ENCODE measurements at places on chromosomes 11 and 22. TPM values are rescaled to one million over a fixed set of nuclear protein-coding genes. Genes with fewer than 3 reads are reported as not detected.

DNA sequence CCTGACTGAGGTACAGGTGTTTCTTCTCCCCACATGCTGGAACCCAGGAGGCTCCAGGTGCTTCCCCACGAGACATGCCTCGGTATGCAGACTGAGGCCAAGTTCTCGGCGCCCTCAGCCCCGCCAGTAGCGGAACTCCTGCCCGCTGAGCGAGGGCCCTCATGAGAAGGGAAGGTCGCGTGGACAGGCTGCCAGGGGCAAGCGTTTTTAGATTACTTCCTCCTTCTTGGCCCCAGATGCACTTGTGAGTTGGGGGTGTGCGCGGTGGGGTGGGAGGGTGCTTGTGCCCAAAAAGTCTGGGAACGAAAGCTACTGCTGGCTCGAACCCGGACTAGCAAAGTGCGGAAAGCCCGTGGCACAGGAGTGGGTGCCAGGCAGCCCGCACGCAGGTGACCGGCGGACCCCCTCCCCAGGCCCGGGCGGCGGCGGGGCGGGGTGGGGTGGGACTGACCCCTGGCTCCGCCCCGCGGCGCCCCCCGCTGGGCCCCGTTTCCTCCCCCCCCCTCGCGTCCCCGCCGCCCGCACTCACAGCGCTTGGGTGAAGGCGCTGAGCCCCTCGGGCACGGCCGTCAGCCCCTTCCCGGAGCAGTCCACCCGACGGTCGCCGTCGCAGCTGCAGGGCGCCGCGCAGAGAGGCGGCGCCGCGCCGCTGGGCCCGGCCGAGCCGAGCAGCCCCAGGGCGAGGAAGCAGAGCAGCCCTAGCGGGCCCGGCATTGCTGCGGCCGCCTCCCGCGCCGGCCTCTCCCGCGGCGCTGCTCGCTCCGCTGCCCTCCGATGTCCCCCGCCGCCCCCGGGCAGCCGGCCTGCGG is 797 bp downstream of the LGR4 start:
- peak; percentile 19 for DNase-seq
- H3K27ac ChIP-seq: no peak overlapping the region
- peaks cover 16% of the 10 kb centered on the region for H3K4me1 ChIP-seq

The TENM4 gene
- total RNA-seq: not detected

GRCh38 chr22:45640291-45640940 is 31.2 kb upstream of the ATXN10 start:
- H3K4me1 ChIP-seq: peaks cover 5% of the 10 kb centered on the region
- H3K36me3 ChIP-seq: no peaks in the 10 kb centered on the region
- peaks cover 33% of the 10 kb centered on the region for H3K27me3 ChIP-seq
- H3K4me3 ChIP-seq: no peak overlapping the region
- DNase-seq: no peak

- H3K36me3 ChIP-seq: peaks cover 2% of the 10 kb centered on the region
- no peak overlapping the region for H3K27ac ChIP-seq
- no peak overlapping the region for H3K4me3 ChIP-seq
These were observed 29.9 kb upstream of the SMIM38 start for GRCh38 chr11:69125861-69126260.

- H3K4me1 ChIP-seq: peaks cover 11% of the 10 kb centered on the region
- H3K27me3 ChIP-seq: peaks cover 5% of the 10 kb centered on the region
- no peaks in the 10 kb centered on the region for H3K36me3 ChIP-seq
- DNase-seq: no peak
- no peak overlapping the region for H3K4me3 ChIP-seq
These were observed 22.4 kb upstream of the SLC22A12 start for GRCh38 chr11:64568584-64569140.

Measured in activated CD4-positive, alpha-beta memory T cell treated with anti-CD3 and anti-CD28 coated beads for 36 hours (primary cell).